Activated naive CD8-positive, alpha-beta T cell treated with anti-CD3 and anti-CD28 coated beads for 36 hours (primary cell): ENCODE measurements at places on chromosomes 5 and 9.

DNA sequence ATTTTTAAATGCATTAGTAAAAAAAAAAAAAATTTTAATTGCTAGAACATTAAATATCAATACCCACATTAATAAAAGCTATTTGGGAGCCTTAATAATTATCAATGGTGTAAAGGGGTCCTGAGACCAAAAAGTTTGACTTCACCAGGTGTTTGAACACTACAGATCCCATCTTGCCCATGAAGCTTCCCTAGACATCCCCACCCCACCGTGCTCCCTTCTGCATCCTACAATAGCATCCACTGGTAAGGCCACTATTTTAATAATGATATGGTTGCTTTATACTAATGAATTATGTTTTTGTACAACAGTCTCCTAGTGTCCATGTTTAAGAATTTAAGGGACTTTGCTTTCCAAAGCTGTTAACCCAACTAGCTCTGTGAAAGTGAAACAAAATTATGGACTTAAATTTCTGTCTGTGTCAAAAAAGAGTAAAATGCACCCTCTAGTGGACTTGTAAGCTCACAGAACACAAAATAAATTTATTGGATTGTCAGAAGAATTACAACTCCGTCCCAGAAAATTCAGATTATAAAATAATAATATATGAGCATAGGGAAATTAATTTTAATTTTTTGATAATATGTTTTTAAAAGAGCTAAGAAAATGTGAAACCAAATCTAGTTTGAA, 76.0 kb downstream of the ARL15 start:
- H3K36me3 ChIP-seq, result no peaks in the 10 kb centered on the region
- no peak overlapping the region for H3K4me3 ChIP-seq
- H3K4me1 ChIP-seq, result peaks cover 4% of the 10 kb centered on the region
- no peaks in the 10 kb centered on the region for H3K27me3 ChIP-seq
- DNase-seq, result no peak

DNA sequence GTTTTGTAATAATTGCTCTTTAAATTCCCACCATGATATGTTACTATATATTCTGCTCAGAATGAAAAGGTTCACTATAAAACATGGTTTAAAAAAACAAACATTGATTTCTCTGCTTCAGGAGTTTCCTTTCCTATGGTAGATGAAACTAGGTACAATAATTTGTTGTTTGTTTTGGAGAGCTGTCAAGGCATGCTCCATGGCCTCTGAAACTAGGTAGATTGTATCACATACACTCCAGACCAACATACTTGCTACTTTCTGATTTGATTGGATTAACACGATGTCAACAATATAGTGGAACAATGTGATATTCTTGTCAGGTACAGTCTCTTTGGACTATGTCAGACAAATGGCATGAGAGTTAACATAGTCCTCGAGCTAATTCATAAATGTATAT, 452.7 kb upstream of the CDH9 start:
- H3K4me3 ChIP-seq, result no peak overlapping the region
- DNase-seq, result no peak
- no peak overlapping the region for H3K27ac ChIP-seq
- H3K36me3 ChIP-seq, result no peaks in the 10 kb centered on the region
- no peaks in the 10 kb centered on the region for H3K27me3 ChIP-seq

GRCh38 chr9:1238407-1238806, 188.2 kb downstream of the DMRT2 start:
- H3K36me3 ChIP-seq, result no peaks in the 10 kb centered on the region
- no peak overlapping the region for H3K4me3 ChIP-seq
- no peak for DNase-seq
- no peaks in the 10 kb centered on the region for H3K4me1 ChIP-seq
- H3K27ac ChIP-seq, result no peak overlapping the region
- peaks cover 10% of the 10 kb centered on the region for H3K27me3 ChIP-seq

DNA sequence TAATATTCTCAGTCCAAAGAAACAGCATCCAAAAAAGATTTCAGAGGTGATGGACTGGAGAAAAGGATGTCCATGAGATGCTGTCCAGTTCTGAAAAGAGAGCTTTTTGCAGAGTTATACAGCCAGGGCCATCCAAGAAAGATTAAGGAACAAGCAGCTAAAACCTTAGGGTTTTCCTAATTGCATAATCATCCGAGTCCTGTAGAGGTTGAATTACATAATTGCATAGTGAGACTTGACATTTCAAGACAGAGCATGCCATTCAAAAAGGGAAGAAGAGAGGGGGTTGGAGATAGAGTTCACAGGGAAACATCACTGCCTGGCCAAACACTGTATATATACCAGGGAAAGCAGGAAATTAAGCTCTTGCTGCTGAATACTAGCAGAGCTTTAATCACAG, 1729.2 kb upstream of the WWC1 start:
- no peaks in the 10 kb centered on the region for H3K27me3 ChIP-seq
- no peak for DNase-seq
- no peak overlapping the region for H3K27ac ChIP-seq

GRCh38 chr9:7489036-7489435, 310.5 kb downstream of the DMAC1 start:
- H3K27ac ChIP-seq, result no peak overlapping the region
- DNase-seq, result no peak
- no peaks in the 10 kb centered on the region for H3K27me3 ChIP-seq
- no peaks in the 10 kb centered on the region for H3K4me1 ChIP-seq
- H3K36me3 ChIP-seq, result no peaks in the 10 kb centered on the region

DNA sequence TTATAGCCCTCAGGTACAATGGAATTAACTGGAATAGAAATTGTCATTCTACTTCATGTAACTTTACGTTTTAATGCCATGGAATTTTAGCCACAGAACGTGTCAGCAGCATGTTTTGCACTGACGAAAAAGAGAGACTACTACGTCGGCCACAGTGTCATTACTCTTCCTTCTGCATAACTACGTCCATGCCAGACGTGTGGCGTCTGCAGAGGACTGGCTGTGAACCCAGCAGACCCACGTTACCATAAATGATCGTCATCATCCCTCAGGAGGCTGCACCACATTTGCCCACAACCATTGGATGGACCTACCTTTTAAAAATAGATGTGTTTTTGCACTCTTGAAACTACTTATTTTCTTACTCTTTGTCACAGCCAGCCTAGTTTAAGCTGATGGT, 63.8 kb upstream of the ATG10 start:
- DNase-seq, result no peak
- H3K27me3 ChIP-seq, result no peaks in the 10 kb centered on the region
- no peak overlapping the region for H3K4me3 ChIP-seq
- H3K4me1 ChIP-seq, result peaks cover 5% of the 10 kb centered on the region

DNA sequence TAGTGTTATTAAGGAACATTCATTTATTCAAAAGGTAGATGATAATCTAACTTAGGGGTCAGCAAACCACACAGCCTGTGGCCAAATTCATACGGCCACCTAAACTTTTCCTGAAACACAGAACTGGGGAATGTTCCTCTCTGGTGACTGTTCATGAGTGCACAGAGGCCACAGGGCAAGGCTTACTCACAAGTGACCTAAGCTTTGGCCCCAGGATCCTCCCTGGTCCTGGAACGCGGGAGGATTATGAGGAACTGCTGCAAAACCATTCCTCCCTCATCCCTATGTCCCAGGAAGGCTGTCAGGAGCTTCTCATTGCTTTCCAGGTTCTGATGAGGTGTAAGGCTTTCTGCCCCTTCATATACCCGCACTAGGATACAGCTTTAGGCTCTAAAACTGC, 397.6 kb downstream of the SEMA5A start:
- H3K27ac ChIP-seq, result no peak overlapping the region
- no peaks in the 10 kb centered on the region for H3K27me3 ChIP-seq
- no peaks in the 10 kb centered on the region for H3K4me1 ChIP-seq
- H3K36me3 ChIP-seq, result no peaks in the 10 kb centered on the region

GRCh38 chr5:95823218-95823737, 752 bp upstream of the GLRX start:
- H3K4me1 ChIP-seq, result peaks cover 51% of the 10 kb centered on the region
- peak overlapping the region; percentile 90 for H3K27ac ChIP-seq
- H3K4me3 ChIP-seq, result peak overlapping the region; percentile 97
- H3K27me3 ChIP-seq, result no peaks in the 10 kb centered on the region
- H3K36me3 ChIP-seq, result no peaks in the 10 kb centered on the region

GRCh38 chr5:102483736-102484135, 15.1 kb downstream of the SLCO6A1 start:
- H3K27me3 ChIP-seq, result peaks cover 3% of the 10 kb centered on the region
- H3K4me1 ChIP-seq, result no peaks in the 10 kb centered on the region
- no peak for DNase-seq
- H3K36me3 ChIP-seq, result no peaks in the 10 kb centered on the region
- no peak overlapping the region for H3K27ac ChIP-seq

DNA sequence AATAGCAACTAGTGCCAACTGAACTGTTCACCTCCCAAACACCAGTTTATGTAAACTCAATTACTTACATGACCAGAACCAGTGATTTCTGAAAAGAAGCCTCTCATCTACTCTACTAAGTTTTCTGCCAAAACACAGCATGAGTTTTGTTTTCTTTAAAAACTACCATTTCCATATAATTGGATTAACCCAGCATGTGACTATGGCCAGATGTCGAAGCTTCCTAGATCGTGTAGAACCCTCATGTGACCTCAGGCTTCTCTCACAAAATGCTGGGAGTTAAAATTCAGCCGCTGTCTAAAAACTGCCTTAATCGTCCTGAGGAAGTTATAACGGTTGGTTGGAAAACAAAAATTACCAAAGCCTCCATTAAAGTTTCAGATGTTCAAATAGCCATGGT, 303.5 kb downstream of the IRX1 start:
- H3K36me3 ChIP-seq, result no peaks in the 10 kb centered on the region
- H3K27me3 ChIP-seq, result no peaks in the 10 kb centered on the region
- H3K4me3 ChIP-seq, result no peak overlapping the region
- no peaks in the 10 kb centered on the region for H3K4me1 ChIP-seq
- no peak for DNase-seq
- H3K27ac ChIP-seq, result no peak overlapping the region

- DNase-seq, result no peak
- H3K27ac ChIP-seq, result no peak overlapping the region
- no peaks in the 10 kb centered on the region for H3K4me1 ChIP-seq
- H3K4me3 ChIP-seq, result no peak overlapping the region
- peaks cover 2% of the 10 kb centered on the region for H3K36me3 ChIP-seq
These were observed 72.8 kb upstream of the MTAP start for GRCh38 chr9:21729648-21730047.

GRCh38 chr5:32443145-32443540, 1.4 kb downstream of the ZFR start:
- H3K27me3 ChIP-seq, result peaks cover 8% of the 10 kb centered on the region
- peak; percentile 44 for DNase-seq
- peaks cover 37% of the 10 kb centered on the region for H3K4me1 ChIP-seq
- peaks cover 28% of the 10 kb centered on the region for H3K36me3 ChIP-seq
- H3K27ac ChIP-seq, result peak overlapping the region; percentile 92

- DNase-seq, result no peak
- H3K4me3 ChIP-seq, result no peak overlapping the region
- peaks cover 16% of the 10 kb centered on the region for H3K4me1 ChIP-seq
- H3K27ac ChIP-seq, result no peak overlapping the region
- peaks cover 50% of the 10 kb centered on the region for H3K27me3 ChIP-seq
These were observed 226.3 kb downstream of the SMARCA2 start for GRCh38 chr9:2241461-2241835.

- peaks cover 3% of the 10 kb centered on the region for H3K36me3 ChIP-seq
- no peak overlapping the region for H3K4me3 ChIP-seq
- H3K27me3 ChIP-seq, result no peaks in the 10 kb centered on the region
- DNase-seq, result no peak
- no peak overlapping the region for H3K27ac ChIP-seq
- no peaks in the 10 kb centered on the region for H3K4me1 ChIP-seq
These were observed 47.9 kb downstream of the LRRC70 start for GRCh38 chr5:62626534-62626933.

GRCh38 chr5:10485142-10485795, 43.6 kb downstream of the ROPN1L start:
- peak; percentile 16 for DNase-seq
- no peak overlapping the region for H3K4me3 ChIP-seq
- no peaks in the 10 kb centered on the region for H3K36me3 ChIP-seq
- H3K27me3 ChIP-seq, result peaks cover 5% of the 10 kb centered on the region

GRCh38 chr5:89950234-89950633, 459.3 kb downstream of the CETN3 start:
- H3K4me1 ChIP-seq, result no peaks in the 10 kb centered on the region
- H3K36me3 ChIP-seq, result no peaks in the 10 kb centered on the region

DNA sequence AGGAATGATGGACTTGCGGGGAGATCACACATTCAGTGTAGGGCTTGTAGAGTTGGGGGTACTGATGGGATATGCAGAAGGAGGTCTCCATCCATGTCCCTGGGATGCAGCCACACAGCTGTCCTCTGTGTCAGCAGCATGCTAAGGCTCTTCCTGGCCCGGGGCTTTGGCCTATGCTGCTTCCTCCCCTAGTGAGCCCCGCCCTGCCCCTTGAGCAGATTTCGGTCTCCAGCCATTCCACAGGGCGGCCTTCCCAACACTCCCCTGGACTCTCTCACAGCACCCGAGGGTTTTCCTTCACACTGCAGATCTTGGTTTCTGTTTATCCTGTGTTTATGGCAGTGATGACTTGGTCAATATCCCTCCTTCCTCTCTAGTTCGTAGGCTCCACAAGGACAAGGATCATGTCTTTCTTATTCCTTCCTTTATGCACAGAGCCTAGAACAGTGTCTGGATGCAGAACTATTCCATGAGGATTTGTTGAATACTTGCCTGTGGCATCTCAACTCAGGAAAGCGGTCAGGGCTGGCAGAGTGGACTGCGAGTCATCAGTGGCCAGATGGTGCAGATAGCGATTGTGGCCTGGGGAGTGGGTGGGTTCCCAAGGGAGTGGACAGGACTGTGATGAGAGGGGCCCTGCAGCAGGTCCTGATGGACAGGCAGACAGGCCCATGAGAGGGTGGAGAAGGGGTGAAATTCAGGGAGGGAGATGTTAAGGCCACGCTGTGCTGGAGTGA, 114.2 kb downstream of the RGS3 start:
- H3K27me3 ChIP-seq, result no peaks in the 10 kb centered on the region
- H3K36me3 ChIP-seq, result peaks cover 21% of the 10 kb centered on the region
- no peak for DNase-seq
- no peak overlapping the region for H3K4me3 ChIP-seq

DNA sequence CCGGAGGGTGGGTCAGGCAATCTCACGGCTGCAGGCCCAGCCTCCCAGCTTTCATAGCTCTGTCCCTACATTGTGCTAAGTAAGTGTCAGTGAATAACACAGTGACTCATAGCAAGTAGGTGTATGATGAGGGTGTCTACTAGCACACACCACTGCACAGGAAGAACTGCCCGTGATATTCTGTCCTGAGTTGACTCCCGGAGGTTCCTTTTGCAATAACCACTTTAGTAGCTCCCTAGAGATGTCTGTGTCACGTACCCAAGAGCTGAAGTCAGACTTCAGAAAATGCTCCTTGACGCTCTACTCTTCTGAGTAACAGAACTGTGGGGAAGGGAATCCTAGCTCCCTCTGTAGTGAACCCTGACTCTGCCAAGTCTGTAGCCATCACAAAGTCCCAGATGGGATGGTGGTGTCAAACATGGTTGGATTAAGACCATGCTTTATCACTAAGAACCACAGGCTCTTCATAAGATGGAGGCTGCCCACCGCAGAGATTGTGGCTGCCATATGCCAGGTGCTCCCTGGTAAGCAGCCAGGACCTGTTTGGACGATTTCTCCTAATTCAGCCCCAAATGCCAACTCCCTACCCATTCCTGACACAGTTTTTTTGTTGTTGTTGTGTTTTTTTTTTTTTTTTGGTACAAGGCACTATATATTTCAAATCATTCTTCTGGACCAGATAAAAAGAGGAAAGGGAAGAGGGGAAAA, 352.6 kb upstream of the PANK3 start:
- no peaks in the 10 kb centered on the region for H3K36me3 ChIP-seq
- H3K27ac ChIP-seq, result no peak overlapping the region
- H3K4me1 ChIP-seq, result no peaks in the 10 kb centered on the region
- H3K27me3 ChIP-seq, result peaks cover 14% of the 10 kb centered on the region
- DNase-seq, result no peak
- no peak overlapping the region for H3K4me3 ChIP-seq
